WTC11 (cell line): ENCODE measurements at places on chromosomes 5 and 9.

DNA sequence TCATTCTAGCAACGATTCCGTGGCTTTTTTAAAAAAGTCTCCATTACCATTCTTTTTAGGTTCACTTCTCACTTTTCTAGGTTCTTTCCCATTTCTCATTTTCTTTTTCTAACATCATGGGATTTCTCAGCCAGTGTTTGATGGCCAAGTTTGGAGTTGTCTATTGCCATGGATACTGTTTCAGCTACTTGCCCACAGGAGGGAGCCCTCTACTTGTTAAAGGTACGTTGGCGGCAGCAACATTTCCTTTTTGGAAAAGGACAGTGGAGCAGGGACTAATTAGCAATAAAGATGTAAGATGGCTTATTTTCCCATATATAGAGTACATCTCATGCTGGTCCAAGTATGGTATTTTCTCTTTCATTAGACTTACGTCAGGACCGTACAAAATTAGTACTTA lies 2257.5 kb upstream of the C9orf72 start:
- DNase-seq = peak; percentile 54

DNA sequence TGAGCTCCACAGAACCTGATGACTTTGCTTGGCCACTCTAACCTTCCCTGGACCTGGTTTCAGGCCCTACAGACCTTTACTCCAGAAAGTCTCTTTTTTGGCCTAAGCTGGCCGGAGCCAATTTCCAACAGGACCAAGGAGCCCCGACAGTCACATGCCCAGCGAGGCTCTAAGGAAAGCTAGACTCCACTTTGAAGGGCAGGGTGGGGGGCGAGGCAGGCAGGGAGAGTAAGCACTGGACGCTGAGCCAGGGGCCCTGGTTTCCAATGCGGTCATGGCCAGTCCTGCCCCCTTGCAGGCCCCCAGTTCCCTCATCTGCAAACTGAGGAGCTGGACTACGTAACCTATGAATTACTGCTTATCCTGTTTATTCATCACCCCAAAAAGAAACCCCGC lies 65.2 kb downstream of the ADAMTS2 start:
- DNase-seq = no peak

DNA sequence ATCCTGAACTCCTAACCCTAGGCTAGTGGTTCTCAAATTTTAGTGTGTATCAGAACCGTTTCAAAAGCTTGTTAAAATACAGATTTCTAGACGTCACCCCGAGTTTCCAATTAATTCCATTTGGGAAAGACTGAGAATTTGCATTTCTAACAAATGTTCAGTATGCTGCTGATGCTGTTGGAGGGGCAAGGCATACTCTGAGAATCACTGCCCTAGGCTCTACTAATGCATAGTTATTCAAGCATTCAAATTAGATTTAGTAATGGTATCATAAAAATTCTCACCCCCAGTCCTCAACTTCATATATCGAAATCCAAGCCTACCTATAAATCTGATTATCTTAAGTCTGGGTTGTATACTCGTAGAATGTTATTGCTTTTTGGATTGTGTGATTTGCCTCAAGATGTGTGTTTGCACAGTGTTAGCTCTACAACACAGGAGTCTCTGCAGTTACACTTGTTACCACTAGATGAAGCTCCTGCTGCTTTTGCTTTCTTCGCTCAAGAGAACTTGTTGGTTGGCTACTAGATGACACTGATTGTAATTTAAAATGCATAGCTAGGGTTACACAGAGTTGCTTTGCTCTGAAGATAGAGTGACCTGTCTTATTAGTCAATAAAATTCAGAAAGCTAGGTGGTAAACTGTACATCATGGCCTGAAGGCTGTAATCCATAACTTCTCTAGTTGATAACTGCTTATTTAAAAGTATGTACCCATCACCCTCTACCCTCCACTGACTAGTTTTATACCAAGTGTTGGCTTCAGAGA lies 7.5 kb upstream of the ERAP2 start:
- no peak for DNase-seq

GRCh38 chr5:158413122-158413680 lies 554.3 kb upstream of the CLINT1 start:
- no peak for DNase-seq
